ENCODE measurements at places on chromosomes 16 and 17.

DNA sequence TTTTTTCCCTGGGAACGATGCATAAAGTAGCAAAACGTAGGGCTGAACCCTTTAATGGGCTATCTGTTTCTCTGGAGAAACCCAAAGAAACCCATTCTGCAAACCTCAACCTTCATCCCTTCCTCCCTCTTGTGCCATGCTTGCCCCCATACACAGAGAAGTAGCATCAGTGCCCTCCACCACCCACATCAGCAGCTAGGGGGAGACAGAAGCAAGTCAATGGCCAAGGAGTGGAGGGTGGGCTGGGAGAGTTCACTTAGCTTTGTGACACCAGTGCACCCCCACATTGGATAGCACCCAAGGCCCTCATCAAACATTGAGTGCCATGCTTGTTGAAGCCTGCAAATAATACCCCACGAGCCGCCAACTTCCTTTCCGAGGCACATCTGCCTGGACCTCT is 282.4 kb downstream of the ABCC12 start:
- no peak for DNase-seq

DNA sequence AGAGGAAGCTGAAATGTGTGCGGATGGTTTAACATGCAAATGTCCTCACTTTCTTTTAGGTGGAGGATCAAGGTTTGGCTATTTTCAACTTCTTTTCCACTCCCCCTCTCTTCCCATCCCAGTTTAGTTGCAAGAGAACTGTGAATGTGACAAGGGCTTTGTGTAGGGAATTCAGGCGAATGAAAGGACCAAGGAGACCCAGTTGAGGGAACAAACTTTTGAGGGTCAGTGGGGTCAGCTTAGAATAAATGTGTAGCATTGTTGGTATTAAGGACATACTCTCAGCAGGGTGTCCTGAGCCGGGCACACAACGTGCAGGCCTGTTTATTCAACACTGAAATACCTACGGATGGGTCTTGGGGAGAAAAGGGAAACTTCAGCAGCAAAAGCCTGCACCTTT is 346.0 kb downstream of the PMP22 start:
- no peak for DNase-seq

- no peak for DNase-seq
Observed at GRCh38 chr17:4008441-4009185, 44.4 kb upstream of the ATP2A3 start.

- DNase-seq, result no peak
Observed at GRCh38 chr16:58440131-58440530, 47.9 kb downstream of the GINS3 start.

DNA sequence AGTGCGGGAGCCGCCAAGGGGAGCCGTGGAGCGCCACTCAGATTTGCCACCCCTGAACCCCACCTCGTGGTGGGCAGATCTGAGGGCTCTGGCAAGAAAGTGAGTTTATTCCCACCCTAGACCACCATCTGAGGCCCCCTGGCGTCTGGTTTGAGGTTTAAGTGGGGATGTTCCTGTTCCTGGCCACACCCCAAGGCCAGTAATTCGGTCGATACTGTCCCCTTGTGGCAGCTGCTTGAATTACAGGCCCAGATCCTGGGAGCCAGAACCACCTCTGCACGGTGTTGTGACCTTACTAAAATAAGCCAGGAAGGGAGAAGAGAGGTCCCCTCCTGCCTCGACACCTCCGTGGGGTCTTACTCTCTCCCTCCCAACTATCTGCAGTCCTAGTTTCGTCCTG is 3.3 kb upstream of the LAT start:
- DNase-seq, result no peak

- DNase-seq, result no peak
Observed at GRCh38 chr16:81637336-81638235, 141.5 kb upstream of the PLCG2 start.

DNA sequence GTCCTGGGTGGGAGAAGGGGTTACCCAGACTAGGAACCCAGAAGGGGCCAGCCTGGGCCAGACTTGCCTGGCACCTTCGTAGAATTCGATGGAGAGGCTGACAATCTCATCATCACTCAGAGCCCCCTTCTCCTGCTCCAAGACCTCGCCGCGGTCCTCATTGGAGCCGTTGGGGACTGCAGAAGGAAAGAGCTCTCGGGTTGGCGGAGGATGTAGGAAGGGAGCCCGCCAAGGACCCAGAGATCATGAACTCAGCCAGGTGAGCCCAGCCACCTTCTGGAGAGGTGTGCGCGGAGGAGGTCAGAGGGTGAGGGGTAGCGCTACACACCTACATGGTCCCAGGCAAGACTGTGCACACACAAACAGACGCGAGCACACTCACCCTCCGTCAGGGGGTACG is 8.5 kb downstream of the CISD3 start:
- no peak for DNase-seq

GRCh38 chr17:79131701-79132100 is 57.1 kb downstream of the ENGASE start:
- no peak for DNase-seq

DNA sequence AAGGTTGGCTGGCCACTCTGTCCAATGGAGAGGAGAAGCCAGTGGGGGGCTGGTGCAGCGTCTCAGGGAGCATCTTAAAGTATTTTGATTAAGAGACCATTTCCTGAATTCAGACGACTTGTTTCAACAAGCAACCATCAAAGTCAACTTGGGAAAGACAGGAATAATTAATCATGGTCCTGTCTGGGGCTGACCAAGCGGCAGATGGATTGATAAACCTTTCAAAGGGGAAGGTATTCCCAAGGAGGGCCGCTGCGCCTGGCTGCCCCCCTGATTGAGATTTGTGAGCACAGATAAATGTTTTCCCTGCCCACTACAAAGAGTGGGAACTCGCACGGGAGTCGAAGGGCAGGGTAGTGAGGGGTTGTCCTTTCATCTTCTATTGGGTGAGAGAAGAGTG is 47.5 kb downstream of the HNF1B start:
- DNase-seq, result no peak

- no peak for DNase-seq
Observed at GRCh38 chr16:84751241-84751640, 51.4 kb downstream of the USP10 start.

DNA sequence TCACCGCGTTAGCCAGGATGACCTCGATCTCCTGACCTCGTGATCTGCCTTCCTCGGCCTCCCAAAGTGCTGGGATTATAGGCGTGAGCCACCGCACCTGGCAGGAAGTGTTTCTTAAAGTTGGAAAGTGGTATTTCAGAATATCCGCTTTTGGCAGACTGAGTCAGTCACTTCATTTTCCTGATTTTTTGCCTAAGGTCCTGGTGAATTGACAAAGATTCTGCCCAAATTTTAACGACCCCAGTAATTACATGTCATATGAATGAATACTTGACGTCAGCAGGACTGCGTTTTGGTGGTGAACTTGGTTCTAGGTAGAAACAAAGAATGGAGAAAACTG is 4.5 kb upstream of the BRCA1 start:
- DNase-seq, result no peak

DNA sequence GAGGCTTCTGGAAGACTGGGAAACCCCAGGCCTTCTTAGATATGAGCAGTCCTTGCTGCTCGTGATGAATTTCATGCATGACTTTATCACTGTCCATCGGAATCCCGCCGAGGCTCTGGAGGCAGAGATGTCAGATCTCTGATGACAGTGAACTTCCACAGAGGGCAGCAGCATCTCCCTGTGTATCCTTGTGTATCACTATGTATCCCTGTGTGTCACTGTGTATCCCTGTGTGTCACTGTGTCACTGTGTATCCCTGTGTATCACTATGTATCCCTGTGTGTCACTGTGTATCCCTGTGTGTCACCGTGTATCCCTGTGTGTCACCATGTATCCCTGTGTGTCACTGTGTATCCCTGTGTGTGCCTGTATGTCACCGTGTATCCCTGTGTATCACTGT is 160.2 kb upstream of the CHMP6 start:
- DNase-seq, result no peak

GRCh38 chr17:50423553-50424159 is 2.4 kb upstream of the ACSF2 start:
- DNase-seq, result no peak

DNA sequence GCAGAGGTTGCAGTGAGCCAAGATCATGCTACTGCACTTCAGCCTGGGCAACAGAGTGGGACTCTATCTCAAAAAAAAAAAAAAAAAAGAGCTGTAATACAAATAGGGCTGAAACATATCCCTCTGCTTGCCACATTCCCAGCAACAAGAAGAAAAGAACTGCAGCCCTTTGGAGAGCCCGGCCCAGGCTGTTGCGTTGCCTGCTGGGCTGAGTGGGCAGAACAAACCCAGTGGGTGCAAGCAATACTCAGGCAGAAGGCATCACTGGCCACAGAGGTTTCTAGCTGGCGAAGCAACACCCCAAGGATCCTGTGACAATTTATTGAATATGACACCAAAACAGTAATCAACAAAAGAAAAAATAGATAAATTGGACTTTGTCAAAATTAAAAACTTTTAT is 44.0 kb downstream of the PIGL start:
- no peak for DNase-seq

DNA sequence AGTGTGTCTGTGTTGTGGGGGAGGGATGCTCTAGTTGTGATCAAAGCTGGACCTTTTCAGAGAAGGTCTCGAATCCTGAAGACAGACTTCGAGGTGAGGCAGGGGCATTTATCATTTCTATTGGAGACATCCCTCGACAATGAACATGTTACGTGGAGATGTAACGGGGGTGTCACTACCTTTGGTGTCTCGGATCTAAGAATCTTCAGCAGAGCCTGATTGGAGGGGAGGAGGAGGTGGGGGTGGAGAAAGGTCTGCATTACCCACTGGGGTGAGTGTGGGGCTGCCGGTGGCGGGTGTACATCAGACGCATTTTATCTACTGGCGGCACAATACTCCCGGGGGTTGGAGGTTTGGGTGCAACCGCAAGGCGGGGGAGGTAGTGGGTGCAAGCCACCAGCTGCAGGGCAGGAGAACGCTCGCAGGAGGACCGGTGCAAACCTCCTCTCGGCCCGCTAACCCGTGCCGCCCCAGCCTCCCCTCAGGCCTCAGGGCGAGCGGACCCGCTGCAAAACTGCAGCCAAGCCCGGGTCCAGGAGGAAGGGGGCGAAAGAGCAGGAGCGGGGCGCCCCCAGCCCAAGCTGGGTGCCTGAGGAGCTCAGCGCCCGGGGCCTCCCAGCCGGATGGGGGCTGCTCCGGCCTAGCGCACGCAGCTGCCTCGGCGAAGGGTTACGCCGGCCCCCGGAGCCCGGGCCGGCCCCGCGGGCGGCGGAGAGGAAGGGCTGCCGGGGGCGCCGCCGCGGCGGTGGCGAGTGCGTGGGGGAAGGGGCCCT is 735 bp downstream of the ZNF652 start:
- no peak for DNase-seq

Measured in thoracic aorta (tissue), 2 donors.